ENCODE measurements at places on chromosomes 6 and 20.
A peak's percentile ranks its signal among the peaks of the same experiment; 100 is the strongest.

- no peak for DNase-seq
These were observed 85.9 kb downstream of the SNAP25 start for GRCh38 chr20:10304471-10305046.

- no peak for DNase-seq
These were observed 4.0 kb downstream of the QKI start for GRCh38 chr6:163418311-163419029.

DNA sequence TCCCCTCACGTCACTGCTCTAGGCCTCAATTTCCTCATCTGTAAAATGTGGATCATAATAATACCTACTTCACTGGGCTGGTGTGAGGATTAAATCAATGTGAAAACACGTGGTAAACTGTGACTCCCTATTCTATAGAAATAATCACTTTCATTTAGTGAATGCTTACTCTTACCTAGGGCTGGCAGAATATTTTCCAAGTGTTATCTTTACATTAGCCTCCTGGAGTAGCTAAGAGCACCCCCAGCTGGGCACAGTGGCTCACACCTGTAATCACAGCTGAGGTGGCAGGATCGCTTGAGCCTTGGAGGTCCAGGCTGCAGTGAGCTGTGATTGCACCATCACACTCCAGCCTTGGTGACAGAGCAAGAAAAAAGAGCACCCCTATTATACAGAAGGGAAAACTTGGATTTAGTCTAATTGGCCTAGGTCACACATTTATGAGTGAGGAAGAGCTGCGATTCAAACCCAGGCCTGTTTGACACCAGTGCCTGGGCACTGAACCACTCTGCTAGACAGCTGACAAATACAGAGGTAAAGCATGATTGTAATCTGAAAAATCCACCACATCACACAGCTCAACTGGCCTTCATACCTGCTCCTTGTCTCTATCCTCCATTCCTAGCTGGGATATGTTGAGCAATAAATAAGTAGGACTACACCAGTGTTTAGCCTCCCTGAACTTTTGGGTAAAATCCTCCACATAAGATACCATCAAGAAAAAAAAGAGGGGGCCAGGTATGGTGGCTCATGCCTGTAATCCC is 1.4 kb upstream of the SNTA1 start:
- peak; percentile 8 for DNase-seq

- DNase-seq = no peak
These were observed 158.3 kb downstream of the DLL1 start for GRCh38 chr6:170132561-170132991.

DNA sequence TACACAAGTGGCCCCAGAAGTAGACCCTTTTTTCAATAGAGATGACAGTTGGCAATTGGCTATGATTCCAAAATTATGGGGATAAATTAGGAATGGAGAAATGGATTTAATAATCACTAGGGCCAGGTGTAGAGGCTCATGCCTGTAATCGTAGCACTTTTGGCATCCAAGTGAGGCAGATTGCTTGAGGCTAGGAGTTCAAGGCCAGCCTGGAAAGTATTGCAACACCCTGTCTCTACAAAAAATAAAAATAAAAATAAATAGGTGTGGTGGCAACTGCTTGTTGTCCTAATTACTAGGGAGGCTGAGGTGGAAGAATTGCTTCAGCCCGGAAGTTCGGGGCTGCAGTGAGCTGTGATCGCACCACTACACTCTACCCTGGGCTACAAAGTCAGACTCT is 60.0 kb downstream of the BMP2 start:
- DNase-seq = no peak

GRCh38 chr6:92122746-92123145 is 1296.6 kb downstream of the EPHA7 start:
- no peak for DNase-seq

DNA sequence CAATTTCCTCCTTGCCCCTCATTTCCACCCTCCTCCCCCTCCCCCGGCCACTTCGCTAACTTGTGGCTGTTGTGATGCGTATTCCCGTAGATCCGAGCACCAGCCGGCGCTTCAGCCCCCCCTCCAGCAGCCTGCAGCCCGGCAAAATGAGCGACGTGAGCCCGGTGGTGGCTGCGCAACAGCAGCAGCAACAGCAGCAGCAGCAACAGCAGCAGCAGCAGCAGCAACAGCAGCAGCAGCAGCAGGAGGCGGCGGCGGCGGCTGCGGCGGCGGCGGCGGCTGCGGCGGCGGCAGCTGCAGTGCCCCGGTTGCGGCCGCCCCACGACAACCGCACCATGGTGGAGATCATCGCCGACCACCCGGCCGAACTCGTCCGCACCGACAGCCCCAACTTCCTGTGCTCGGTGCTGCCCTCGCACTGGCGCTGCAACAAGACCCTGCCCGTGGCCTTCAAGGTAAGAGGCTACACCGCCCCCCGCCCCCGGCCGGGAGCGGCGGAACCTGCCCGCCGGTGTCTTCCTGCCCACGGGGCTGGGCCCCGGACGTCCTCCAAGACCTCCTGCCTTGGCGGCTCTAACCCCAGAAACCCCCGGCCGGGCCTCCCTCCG is 44.9 kb upstream of the SUPT3H start:
- DNase-seq = peak; percentile 35

- DNase-seq = no peak
These were observed 81.1 kb downstream of the LAMA4 start for GRCh38 chr6:112173221-112173804.

All from activated CD4-positive, alpha-beta T cell treated with anti-CD3 and anti-CD28 coated beads for 4 hours (primary cell).